Stimulated activated CD8-positive, alpha-beta memory T cell treated with anti-CD3 and anti-CD28 coated beads, Interleukin-7, amount 100 ng/mL, for 48 hours (primary cell): ENCODE measurements at places on chromosomes 12 and 14.

DNA sequence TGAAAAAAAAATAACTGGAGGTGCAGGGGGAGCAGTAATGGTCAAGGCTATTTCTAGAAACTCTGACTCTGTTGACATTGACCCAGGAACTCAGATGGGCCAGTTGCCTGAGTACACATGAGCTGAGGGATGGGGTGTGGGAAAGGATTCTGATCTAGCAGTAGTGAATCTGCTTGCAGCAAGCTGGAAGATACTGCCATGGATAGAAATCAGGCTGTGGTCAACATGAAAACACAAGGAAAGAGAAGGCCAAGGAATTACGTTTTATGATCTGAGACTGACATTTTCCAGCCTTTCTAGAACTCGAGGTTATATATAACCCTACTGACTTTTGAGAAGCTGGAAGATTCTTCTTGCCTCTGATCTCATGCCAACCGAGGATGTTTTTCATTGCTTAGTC is 90.0 kb downstream of the ANO6 start:
- no peak for DNase-seq

GRCh38 chr14:89753828-89754412 is 200.6 kb downstream of the EFCAB11 start:
- DNase-seq = no peak

GRCh38 chr12:12954878-12955625 is 3.1 kb upstream of the GPRC5D start:
- no peak for DNase-seq

DNA sequence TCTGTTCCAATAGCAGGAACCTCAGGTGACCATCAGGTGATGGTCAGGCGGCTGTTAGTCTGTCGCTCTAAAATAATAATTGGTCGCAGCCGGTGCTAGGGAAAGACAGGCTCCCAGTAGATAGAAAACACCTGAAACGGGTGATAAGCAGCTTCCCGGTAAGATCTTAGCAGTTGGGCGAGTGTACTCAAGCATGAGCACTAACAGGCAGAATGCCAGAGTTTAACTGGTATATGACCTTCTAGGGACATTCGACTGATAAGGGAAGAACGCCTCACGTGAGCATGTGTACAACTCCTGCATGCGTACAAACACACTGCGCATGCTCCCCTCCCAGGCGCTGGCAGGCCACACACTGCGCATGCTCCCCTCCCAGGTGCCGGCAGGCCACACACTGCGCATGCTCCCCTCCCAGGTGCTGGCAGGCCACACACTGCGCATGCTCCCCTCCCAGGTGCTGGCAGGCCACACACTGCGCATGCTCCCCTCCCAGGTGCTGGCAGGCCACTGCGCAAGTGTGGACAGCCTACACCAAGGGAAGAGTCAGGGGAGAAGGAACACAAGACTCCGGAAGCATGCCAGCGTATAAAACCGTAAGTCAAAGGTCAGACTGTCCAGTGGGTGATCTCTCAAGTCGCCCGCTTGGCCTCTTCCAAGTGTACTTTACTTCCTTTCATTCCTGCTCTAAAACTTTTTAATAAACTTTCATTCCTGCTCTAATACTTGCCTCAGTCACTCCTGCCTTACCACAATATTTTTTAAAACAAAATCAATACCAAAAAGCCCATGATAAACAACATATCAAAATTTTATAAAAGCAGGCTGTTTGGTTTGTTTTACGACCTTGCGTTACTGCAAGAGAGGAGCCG is 24.5 kb downstream of the GPRC5D start:
- no peak for DNase-seq

DNA sequence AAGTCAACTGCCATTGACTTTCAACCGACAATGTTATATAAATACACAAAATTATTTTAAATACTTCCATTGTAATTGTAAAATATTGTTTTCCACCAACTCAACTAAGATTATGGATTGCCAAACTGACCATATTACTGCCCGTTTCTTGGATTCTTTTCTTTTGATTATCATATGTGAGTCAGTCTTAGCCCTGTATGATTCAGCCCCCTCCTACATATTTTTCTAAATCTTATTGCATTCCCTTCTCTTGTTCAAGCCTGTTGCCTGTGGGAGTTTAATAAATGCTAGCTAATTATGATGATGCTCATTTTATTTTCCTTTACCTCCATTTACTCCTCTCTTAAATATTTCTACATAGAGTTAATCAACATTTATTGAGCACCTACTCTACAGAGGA is 6.8 kb downstream of the RASSF9 start:
- DNase-seq = no peak

GRCh38 chr14:57392830-57393229 is 2.4 kb downstream of the NAA30 start:
- DNase-seq = no peak

DNA sequence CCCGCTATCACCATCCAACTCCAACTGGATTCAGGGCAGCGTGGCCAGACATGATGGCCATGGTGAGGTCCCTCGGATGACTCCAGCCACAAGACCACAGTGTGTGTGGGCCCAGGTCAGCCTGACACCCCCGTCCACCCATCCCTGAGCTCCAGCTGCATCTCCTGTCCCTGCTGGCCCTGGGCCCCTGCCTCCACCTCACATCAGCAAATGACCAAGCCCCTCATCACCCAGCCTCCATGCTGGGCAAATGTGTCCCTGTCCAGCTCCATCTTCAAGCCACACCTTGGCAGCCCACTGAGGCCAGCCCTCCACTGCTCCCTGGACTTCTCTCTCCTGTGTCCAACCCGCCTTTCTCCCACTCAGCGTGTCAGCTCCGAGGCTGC is 3.2 kb downstream of the GPR132 start:
- no peak for DNase-seq

- DNase-seq = no peak
Observed at GRCh38 chr12:126219654-126220279, 1154.5 kb downstream of the AACS start.

DNA sequence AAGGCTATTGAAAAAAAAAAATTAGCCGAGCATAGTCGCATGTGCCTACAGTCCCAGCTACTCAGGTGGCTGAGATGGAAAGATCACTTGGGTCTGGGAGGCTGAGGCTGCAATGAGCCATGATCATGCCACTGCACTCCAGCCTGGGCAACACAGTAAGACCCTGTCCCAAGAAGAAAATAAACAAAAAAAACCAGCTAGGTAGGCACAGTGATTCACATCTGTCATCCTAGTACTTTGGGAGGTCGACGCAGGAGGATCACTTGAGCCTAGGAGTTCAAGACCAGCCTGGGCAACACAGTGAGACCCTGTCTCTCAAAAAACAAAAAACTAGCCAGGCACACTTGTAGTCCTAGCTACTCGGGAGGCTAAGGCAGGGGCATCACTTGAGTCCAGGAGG is 8.2 kb downstream of the SARNP start:
- no peak for DNase-seq

GRCh38 chr12:69502345-69503081 is 32.3 kb downstream of the FRS2 start:
- DNase-seq = no peak

- DNase-seq = no peak
Observed at GRCh38 chr14:105315211-105315721, 718 bp downstream of the PACS2 start.

DNA sequence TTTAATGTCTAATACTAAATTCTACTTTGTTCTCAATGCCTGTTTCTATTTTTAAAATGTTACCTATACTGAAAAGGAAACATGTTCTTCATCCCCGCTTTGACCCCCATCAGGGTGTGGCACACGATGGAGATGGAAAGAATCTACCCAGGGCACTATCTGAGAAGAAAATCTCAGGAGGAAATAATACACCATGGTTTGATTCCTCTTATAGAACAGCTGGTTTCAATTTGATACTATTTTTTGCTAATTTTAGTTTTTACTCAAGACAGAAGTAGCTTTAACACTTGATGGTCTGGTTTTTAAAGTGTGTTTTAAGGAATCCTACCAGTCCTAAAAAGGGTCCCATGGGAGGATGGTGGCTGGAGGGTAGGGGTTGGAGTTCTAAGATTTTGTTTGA is 56.7 kb downstream of the PPM1H start:
- no peak for DNase-seq

GRCh38 chr12:66354291-66354690 is 52.0 kb downstream of the HELB start:
- no peak for DNase-seq

GRCh38 chr12:110637869-110638441 is 24.0 kb downstream of the TCTN1 start:
- no peak for DNase-seq

GRCh38 chr14:52922059-52922458 is 28.8 kb downstream of the FERMT2 start:
- DNase-seq = no peak

DNA sequence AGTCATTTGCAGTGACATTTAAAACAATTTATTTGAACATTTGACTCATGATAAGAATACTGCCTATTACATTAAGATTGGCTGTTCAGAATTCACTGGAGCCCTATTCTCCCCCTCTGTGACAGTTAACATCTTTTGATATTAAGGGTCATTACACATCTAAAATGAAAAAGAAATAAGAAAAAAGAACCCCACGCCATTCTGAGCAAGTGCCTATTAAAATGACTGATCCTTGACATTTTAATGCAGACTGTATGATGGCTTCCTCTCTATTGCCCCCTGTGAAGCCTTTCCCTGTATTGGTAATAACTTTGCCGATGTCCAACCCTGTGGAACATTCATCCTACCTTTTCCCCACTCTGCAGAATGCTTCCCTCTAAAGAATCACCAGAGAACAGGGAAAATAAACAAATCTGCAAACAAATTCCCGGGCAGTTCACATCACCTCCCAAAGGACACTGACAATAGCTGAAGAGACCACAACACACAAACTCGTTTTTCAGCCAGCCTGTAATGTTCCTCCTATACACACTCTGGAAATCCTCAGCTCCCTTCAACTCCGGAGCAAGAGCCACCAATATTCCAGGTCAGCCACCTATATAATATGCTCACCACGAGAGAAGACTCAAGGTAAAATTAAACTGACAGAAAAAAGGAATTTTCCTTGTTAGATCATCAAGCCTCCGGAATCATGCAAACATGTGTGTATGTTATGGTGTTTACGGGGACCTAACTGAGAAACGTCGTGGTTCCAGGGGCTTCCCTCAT is 2.1 kb downstream of the NIN start:
- DNase-seq = no peak

- DNase-seq = peak; percentile 39
Observed at GRCh38 chr12:114684098-114684869, at the start of gene TBX3. TSS of gene TBX3 (minus strand) at chr12:114684175. CDS start at chr12:114683200, 975 bp downstream.

GRCh38 chr12:124173692-124174091 is 121.2 kb upstream of the RFLNA start:
- no peak for DNase-seq

DNA sequence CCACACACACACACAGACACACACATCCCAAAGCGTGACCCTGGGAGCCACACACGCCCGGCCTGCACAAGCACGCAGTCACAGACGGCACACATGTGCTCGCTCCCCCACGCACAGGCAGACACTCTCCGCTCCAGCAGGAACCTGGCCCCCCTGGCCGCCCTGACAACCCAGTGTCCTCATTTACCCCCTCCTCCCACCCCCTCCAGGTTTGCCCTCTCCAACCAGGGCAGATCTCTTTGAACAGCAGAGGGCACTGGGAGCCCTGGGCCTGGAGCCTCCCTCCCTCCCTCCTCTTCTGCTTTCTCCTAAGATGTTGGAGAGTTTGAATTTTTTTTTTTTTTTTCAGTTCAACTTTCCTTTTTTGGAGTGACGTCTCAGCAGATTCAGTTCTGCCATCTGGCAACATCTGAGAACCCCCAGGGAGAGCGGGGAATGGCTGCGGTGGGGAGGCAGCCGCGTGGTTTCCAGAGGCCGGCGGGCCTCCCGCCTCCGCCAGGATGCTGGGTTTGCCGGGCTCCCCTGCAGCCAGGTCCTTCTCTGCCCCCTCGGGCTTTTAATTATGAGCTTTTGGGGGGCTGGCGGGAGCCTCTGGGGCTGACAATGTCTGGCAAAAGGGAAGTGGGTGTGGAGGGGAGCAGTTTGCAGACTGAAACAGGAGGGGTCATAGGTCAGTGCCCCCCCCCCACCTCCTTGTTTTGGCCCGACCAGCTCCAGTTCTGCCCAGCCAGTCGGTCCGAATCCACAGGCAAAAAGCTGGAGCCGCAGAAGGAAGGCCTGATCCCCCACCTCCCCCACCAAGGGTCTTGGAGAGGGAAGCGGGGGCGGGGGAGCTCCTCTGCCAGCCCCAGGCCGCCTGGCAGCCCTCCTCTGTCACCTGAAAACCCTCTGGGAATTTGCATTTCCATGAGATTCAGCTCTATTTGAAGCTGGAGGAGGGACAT is 1.3 kb upstream of the NCOR2 start:
- DNase-seq = no peak
